ENCODE measurements at places on chromosomes 3 and 15.

DNA sequence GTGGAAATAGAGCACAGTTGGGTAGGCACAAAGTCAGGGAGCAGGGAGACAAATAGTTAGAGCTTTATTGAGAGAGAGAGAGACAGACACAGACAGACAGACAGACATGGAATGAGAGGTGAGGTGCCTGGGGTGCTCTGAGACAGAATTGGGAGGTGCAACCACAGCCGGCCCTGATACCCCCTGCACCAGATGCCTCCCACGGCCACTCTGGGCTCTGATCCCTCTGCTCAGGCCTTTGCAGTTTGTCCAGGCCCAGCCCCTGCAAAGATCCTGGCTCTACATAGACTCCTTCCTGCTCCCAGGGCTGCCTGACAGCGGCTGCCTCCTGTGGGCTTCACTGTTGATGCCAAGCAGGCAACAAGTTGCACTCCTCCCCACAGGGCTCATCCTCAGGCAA lies 283.8 kb downstream of the GABRG3 start:
- DNase-seq, result no peak

DNA sequence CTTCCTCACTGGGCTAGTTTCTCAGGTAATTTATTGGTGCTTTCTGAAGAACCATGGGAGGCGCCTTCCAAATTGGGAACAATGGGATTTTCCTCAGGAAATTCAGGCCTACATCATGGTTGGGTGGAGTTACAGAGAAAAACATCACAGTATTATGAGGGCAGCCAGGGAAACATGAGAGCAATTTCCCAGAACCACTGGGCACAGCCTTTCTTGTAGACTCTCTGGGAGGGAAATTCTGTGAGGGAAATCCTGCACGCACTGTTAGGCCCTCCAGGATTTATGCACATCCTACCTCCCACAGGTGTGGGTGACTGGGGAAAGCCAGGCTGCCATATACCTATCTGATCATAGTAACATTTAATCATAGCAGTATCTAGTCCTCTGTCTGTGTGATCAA lies 13.2 kb downstream of the POPDC2 start:
- no peak for DNase-seq

DNA sequence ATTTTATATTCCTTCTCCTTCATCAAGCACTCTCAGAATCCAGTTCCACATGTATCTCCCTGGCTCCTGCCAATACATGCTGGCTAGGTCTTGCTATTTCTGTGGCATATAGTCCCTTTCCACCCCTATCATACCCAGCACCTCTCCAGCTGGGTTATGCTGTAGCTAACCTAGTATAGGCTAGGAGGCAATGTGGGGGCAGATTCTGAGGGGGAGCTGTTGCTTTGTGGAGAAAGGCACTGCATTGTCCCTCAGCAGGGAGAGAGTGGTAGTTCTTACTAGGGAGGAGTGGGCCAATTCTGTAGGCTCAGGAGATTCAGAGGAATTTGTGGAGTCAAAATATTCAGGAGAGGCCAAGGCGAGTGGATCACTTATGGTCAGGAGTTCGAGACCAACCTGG lies 39.4 kb upstream of the UBL7 start:
- no peak for DNase-seq

GRCh38 chr15:39413558-39413957 lies 167.3 kb upstream of the THBS1 start:
- DNase-seq, result no peak

DNA sequence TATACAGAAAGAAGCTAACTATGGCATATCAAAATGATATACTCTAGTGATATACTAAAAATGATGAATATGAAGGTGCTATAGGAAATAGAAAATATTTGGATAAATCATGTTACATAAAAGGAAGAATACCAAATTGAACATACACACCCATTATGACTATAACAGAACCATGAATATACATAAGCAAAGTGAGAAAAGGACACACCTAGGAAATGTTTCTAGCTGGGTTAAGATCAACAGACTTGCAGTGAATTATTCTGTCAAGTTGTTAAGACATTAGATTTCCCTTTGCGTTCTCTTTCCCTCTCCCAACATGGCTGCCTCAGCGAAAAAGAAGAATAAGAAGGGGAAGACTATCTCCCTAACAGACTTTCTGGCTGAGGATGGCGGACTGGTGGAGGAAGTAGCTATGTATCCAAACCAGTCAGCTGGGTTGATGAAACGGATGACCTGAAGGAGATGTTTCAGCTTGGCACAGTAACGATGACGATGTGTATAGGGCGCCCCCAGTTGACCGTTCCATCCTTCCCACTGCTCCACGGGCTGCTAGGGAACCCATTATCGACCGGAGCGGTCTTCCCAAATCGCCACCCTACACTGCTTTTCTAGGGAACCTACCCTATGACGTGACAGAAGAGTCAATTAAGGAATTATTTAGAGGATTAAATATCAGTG lies 20.2 kb upstream of the PARP14 start:
- DNase-seq, result no peak

- DNase-seq, result no peak
These were observed 21.6 kb downstream of the NCBP2 start for GRCh38 chr3:196920733-196921132.
